ENCODE measurements at places on chromosomes 16 and 17.

DNA sequence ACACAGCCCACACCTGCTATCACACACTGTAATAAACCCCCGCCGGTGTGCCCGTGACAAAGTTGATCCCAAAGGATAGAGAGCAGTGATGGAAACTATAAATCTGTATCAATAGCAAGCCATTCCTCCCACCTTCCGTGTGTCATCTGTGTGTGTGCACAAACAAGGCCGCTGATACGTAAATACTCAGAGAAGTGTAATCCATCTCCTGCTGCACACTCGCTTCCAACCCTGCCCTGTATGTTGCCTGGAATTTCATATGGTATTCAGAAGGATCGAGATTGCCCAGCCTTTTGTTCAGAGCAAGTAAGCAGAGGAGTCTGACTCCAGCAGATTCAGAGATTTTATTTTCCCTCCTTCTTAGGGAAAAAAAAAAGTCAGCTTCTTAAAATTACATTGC, 581.1 kb upstream of the ZFHX3 start:
- DNase-seq, result no peak

DNA sequence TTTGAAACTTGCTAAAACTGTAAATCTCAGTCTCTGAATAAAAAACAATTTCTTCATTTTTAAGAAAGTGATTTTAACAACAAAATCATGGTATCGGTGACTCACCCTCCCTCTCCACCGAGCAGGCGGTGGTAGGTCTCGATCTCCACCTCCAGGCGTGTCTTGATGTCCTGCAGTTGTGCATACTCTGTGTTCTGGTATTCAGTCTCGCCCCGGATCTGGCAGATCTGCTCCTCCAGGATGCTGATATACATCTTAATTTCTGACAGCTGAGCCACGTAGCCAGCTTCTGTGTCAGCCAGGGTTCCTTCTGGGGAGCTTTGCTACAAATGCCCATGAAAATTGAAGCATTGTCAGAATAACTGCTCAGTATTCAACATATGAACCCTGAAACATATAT, 15.4 kb upstream of the KRT24 start:
- no peak for DNase-seq

DNA sequence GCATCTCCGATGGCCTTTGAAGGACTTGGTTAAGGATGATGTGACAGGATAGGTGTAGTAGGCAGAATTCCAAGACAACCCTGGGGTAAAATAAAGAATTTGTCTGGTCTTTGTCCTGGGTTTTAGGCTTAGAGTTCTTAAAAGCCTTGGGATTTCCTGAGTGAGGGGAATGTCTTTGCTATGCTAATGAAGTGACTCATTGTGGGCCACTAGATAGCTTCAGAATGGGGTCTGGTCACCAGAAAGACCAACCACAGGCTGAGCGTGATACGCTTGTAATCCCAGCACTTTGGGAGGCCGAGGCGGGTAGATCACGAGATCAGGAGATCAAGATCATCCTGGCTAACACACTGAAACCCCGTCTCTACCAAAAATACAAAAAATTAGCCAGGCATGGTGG, 182.8 kb upstream of the TOX3 start:
- DNase-seq, result no peak

DNA sequence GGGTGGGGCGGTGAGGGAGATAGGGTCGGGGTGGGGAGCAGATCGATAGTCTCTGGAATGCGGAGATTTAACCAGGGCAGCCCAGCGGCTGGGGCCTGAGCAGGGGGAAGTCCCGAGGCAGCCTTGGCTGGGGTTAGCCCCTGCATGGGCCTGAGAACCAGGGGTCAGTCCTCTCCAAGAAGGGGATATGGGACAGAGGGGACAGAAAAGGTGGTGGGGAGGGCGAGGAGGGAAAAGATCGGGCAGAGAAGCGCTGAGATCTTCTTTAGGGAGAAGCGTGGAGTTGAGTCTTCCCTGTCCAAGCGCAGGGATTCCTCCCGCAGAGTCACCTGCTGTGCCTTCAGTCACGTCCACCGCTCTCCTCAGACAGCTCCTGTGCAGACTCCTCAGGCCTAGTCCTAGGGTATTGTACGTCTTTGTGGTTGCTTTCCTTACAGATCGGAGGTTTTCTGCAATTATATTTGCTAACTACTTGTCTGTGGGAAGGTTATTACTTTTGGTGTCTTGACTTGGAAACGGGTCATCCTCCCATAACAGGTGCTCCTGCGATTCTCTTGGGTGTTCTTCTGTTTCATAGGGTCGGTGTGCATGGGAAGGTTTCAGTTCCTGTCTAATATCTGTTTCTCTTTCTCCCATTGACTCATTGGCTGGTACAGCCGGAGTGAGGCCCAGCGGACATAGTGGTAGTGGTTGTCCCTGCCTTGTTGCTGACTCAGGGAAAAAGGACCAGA, 952 bp downstream of the CD300A start:
- DNase-seq, result no peak

GRCh38 chr17:19317359-19318095, 45.0 kb downstream of the B9D1 start:
- no peak for DNase-seq

- DNase-seq, result no peak
These were observed 54.4 kb upstream of the RCVRN start for GRCh38 chr17:9959377-9959981.

- DNase-seq, result no peak
These were observed 7.8 kb downstream of the PIGS start for GRCh38 chr17:28563475-28563874.

DNA sequence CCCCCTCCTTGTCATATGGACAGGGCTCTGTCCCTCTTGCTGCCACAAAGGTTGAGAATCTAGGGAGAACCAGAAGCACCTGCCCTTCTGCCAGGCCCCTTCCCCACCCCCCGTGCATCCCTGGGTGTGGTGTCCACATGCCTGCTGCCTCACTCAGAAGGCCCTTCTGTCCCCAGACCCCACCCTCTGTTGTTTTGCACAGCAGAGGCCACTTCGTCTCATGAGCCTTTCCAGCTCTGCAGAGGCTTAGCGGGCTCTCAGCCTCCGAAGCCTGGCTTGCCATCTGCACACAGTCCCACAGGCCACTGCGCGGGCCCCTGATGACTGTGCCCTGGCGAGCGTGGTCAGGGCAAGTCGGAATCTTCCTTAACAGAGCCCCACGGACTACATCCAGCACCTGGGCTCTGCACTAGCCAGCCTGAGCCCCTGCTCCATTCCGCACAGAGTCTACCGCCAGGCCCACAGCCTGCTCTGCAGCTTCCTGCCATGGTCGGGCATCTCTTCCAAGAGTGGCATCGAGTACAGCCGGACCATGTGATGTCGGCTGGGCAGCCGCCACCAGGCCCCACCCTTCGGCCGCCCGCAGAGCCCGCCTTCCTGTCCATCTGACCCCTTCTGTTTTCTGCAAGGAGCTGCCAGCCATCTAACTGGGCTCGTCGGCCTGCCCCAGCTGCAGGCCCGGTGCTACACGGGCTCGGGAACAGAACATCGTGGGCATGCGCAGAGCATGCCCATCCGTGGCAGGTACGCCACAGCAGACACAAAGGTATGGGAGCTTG, 10.8 kb downstream of the C16orf90 start:
- no peak for DNase-seq

GRCh38 chr17:56887105-56887504, 26.7 kb downstream of the TRIM25 start:
- no peak for DNase-seq

DNA sequence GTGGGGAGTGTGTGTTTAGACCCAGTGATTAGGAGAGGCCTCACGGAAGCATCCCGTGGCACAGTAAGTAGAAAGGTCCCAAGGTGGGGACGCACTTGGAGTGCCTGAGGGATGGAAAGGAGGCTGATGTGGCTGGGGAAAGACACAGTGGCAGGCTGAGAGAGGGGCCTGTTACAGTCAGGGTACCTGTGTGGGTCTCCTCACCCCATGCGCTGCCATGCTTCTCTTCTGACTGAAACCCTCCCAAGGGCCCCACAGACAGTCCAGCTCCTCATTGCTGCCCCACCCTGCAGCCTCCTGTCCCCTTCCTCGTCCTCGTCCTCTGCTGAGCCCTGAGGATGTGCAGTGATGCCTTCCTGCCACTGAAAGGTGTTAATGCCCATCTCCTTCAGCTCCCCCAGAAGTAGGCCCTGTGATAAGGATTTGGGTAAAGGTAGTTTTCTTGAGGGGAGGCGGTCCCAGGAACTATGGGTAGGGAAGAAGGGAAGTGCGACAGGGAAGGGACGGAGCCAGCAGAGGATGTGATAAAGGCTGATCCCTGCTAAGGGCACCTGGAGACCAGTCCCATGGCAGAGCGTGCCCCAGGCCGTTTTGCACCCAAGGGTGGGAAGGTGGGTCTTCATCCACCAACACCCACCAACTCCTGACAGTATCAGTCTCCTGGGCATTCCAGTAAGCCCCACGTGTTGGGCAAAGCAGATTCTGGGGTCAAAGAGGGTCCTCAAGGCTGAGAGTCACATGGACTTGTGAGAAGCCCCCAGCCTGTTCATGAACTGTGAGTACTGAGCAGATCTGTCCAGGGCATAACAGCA, 237.2 kb downstream of the GSG1L start:
- no peak for DNase-seq

DNA sequence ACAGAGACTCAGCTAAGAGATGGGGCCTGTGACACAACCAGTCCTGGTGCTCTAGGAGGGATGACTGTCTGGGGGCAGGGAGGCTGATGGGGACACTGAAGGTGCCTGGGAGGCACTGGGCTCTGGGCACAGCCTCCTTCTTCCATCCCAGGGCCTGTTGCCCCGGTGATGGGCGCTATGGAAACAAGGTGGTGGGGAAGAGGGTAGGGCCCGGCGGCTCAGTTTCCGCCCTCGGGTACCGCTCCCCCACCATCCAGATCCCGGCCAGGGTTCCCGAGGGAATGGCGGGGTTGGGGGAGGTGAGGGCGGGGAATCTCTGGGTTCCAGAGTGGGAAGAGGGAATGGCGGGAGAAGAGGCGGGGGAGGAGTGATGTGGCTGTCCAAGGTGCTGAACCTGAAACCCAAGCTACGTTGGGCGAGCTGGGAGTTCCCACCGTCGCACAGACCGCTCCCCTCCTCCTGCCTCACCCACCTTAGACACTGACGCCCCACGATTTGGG, 981 bp downstream of the KCNH4 start:
- DNase-seq, result no peak

- no peak for DNase-seq
These were observed 1030.9 kb upstream of the CDH8 start for GRCh38 chr16:63067141-63067540.

GRCh38 chr16:53378138-53378537, 56.1 kb upstream of the RBL2 start:
- DNase-seq, result no peak
